ENCODE measurements at places on chromosomes 13 and 19.

DNA sequence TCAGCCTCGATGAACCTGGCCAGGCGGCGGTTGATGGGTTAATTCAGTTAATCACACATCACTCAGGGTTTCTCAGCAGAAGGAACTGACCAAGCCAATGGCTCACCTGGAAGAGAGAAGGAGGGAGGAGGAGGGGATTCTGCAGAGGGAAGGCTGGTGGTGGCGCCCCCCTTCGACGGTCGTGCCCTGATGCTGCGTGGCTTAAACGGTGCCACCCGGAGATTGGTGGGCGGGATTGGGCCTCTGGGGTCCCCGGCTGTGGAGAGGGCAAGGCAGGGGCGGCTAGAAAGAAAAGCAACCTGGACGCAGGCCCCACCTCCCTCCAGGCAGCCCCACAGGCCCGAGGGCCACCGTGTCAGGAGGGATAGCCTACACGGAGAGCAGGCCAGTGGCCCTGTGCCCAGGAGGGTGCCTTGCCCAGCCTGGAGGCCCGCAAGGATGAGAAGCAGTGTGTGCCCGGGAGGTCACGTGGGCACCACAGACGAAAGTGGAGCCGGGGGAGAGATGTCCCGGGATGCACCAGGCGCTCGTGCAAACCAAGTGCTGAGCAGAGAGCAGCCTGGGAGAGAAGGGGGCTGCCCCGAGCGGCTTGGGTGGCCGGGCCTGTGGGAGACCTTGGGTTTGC lies 16.0 kb downstream of the CSNK1G2 start:
- DNase-seq = no peak

DNA sequence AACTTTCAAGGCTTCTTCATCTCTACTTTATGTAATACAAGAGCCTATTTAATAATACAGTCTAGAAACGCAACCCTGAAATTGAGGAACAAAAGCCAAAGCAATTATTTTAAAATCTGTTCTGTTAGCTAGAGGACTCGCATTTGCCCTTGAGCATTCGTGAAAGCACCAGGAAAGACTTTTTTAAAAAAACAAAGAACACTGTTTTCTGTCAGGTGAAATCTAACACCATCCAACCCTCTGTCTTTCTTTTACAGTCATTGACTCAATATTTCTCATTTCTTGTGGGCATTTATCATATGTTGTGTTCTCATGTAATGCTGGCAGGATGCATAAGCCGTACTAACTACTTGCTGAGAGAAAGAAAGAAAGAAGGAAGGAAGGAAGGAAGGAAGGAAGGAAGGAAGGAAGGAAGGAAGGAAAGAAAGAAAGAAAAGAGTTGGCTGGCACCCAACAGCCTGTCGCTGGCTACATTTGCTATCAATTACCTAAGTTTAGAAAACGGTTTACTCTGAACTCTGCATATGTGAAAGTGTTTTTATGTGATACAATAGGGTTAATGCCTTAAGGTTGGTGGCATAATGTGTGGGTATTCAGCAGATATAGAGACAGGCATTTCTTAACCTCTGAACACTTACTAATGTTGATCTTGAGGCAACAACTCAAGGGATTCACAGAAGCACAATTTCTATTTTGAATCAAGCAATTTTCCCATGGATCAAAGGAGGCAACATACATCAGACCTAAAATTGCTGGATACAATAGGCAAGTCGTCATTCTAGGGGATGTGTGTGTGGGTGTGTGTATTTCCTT lies 445.4 kb downstream of the DCT start:
- DNase-seq = no peak

DNA sequence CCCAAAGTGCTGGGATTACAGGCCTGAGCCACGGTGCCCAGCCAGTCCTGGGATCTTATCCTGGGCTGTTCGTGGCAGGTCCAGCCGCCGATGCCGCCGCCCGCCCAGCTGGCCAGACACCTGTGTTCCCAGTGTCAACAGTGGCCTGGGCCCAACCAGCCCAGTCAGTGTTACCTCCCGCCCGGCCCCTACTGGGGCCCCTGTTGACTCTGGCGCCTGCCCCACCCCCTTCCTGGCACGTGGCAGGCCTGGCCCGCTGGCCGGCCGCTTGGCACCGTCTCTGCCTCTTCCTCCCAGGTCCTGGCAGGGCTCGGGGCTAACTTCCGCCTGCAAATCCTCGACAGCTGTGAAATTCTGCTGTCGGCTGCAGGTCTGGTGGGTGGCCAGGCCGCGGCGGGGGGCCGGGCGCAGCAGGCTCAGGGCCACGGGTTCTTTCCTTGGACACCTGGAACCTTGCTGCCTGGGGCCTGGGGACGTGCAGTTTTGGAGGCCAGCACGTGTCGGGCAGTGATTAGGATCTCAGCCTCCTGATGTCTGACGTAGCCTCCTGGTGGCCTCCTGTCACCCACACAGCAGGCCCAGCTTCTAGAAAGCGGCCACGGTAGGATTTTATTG lies 9.1 kb downstream of the ARID3A start:
- DNase-seq = no peak

- DNase-seq = no peak
Observed at GRCh38 chr19:50257141-50257540, 53.7 kb downstream of the MYH14 start.

DNA sequence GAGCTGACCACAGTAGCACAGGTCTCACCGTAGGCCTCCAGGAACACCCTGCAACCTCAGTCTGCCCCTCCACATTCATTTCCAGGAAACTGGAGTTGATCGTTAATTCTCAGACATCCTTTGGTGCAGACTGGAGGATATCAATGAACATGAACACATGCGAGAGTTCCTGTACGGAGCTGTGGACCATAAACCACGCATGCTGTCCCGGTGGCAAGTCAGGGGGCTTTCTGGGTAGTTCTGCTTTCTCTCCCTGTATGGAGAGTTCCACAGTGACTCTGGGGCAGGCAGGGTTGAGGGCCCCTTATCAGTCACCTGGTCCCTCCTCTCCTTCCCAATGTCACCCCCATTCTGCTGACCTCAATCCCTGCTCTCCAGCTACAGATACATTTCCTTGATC lies 55.5 kb upstream of the URI1 start:
- DNase-seq = no peak

GRCh38 chr13:25069236-25069635 lies 26.7 kb upstream of the PABPC3 start:
- no peak for DNase-seq

DNA sequence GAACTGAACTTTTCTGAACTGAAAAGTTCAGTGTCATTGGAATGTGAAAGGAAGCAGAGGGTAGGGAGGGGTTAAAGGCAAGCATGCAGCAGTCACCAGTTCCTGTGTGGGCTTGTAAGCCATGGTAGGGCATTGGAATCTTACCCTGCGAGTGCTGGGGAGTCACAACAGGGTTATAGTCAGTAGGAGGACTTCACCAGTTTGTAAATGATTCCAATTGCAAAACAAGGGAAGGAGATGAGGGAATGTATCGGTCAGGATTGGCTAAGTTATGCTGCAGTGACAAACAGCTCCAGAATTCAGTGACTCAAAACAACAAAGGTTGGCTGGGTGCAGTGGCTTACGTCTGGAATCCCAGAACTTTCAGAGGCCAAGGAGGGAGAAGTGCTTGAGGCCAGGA lies 12.8 kb downstream of the LYPD3 start:
- no peak for DNase-seq

DNA sequence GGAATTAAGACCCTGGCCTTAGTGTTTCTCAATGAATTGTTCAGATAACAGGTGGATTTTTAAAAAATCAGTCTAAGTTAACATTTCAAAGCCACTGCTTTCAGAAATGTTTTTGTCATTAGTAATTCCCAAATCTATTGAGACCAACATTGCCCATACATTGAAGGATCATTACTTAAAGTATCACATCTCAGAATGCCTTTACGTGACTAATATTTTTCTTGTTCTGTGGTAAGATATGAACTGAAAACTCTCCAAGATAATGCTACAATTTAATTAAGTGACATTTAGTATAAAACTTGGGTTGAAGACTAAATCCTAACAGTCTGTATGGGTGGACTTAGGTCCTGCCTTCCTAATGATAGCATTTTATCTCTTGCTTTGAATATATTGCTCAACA lies 59.4 kb upstream of the POSTN start:
- no peak for DNase-seq

- DNase-seq = no peak
Observed at GRCh38 chr13:95588721-95589120, 36.2 kb downstream of the CLDN10 start.

DNA sequence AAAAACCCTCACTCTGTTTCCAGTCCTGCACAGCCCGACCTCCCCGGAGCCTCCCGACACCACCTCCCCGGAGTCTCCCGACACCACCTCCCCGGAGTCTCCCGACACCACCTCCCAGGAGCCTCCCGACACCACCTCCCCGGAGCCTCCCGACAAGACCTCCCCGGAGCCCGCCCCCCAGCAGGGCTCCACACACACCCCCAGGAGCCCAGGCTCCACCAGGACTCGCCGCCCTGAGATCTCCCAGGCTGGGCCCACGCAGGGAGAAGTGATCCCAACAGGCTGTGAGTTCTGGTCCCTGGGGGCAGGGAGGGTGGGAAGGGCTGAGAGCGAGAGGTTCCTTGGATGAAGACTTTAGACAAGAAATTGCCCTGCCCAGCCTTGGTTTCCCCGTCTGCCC lies 5.4 kb downstream of the MADCAM1 start:
- no peak for DNase-seq

DNA sequence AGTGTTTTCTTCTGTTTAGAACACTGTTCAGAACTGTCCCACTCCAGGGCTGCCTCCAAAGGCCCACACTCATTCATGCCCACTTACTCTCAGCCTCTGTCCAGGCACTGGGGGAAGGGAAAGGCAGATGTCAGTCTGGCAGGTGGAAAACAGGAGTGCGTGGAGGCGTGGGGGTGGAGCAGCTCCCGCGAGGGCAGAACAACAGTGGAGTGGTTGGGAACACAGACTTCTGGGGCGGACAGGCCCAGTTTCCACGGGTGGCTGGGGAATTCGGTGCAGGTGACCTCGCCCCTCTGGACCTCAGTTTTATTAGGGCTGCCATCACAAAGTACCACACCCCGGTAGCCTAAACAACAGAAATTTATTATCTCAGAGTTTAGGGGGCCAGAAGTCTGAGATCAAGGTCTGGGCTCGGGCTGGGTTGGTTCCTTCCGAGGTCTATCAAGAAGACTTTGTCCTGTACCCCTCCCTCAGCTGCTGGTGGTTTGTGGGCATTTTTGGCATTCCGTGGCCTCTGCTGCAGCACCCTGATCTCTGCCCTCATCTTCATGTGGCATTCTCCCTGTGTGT lies 59.7 kb downstream of the SIPA1L3 start:
- DNase-seq = no peak

All from GM19239 (cell line).